SHP77 (cell line): ENCODE measurements at places on chromosomes 13 and 19.

DNA sequence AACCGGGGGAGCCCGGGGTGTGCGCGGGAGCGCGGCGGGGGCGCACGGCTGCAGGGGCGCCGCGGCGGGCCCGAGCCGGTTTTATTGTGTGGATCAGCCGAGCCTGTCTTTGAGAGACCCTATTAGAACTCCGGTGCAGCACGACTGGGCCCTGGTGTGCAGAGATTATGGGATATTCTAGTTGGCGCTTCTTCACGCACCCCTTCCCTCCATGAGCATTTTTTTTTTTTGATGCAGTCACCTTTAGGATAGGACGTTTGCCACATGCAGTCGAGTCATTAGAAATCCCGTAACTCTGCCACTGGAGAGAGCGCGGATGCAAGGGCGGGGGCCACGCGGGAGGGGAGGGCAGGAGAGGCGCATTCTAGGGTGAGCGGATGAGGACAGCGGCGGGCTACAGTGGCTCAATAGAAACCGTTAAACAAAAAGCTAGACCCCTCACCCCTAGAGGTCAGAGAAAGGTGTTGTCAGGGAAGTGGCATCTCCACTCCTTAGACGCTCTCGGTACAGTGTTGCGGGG lies 3.7 kb downstream of the FGF9 start:
- no peak for DNase-seq

DNA sequence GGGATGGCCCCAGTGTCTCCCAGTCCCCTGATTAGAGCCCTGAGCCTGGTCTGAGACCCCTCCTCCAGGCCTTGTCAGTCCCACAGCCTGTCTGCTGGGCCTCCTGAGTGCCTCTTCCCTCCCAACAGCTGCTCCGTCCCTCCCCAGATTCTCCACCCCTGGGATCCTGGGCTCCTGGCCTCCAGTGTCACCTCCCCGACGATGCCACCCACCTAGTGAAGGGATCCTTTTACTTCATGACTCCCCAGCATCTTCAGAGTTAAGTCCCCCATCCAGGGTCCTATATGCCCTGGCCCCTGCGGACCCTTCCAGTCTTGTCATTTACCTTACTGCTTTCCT lies 4.4 kb upstream of the PRX start:
- DNase-seq, result no peak

GRCh38 chr19:47609906-47610894 lies 1.3 kb downstream of the BICRA start:
- DNase-seq, result peak; percentile 10

GRCh38 chr13:29902632-29903305 lies 52.4 kb upstream of the UBL3 start:
- no peak for DNase-seq

DNA sequence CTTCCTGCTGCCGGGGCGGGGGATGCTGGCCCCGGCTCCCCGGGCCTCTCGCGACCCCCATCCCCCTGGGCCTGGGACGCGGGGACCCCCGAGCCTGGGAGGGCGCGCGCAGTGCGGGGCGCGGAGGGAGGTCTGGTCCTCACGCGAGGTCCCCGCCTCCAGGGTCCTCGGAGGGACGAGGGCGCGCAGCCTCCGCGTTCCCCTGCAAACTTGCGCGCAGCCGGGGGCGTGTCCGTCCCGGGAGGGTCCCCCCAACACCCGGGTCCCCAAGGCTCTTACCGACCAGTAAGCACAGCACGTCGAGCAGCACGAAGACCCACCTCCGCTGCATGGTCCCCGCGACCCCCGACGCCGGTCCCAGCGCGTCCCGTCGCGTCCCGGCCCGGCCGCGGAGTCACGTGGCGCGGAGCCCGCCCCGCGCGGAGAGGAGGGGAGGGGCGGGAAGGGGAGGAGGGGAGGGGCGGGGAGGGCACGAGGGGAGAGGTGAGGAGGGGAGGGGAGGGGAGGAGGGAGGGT lies at the start of gene PLPP2:
PLPP2 (minus strand) TSS at position 398 of the 516 bp plus-strand sequence; CDS start at position 331, 67 bp downstream.
- no peak for DNase-seq

DNA sequence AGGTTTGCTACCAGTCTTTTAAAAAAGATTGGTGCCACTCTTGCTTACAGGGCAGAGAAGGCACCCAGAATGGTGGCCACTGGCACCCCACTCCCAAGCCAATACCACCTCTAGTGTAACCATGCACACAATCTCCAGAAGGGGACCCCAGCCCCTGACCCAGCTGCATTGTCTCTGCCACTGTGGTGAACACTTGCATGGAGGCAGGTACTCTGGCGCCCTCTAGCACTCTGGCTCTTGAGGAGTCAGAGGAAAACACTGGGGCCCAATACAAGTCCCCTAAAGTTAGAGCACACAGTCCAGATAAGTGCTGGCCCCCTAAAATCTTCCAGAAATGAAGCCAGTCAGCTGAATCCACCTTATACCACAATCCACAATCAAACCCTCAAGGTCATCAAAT lies 6.0 kb downstream of the ERVV-1 start:
- DNase-seq, result peak; percentile 6
